HAP-1 (cell line): ENCODE measurements at places on chromosomes 5 and 9.
A peak's percentile ranks its signal among the peaks of the same experiment; 100 is the strongest.

- no peak for DNase-seq
These were observed 883.6 kb upstream of the C9orf72 start for GRCh38 chr9:28456861-28457260.

- no peak for DNase-seq
These were observed 188.9 kb downstream of the MPDZ start for GRCh38 chr9:13090628-13091027.

DNA sequence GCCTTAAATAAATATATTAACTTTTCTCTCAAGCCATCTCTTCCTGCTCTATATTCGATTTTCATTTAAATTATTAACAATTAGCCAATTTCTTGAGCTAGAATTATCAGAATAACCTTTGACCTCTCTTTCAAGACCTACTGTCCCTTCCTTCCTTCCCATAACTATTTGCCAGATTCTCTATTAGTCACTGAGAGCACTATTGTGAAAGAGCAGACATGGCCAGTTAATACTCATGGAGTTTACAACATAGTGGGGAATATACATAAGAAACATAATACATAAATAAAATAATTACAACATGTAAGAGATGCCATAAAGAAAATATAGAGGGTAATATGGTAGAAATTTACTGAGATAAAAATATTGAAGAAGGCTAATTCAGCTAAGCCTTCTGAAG lies 72.1 kb upstream of the CHD1 start:
- DNase-seq: no peak

- DNase-seq: no peak
These were observed 353.5 kb downstream of the NDUFS4 start for GRCh38 chr5:53913941-53914340.

- DNase-seq: no peak
These were observed 70.0 kb downstream of the RXRA start for GRCh38 chr9:134396258-134396742.

- DNase-seq: no peak
These were observed 12.0 kb upstream of the B4GALT1 start for GRCh38 chr9:33178972-33179697.

DNA sequence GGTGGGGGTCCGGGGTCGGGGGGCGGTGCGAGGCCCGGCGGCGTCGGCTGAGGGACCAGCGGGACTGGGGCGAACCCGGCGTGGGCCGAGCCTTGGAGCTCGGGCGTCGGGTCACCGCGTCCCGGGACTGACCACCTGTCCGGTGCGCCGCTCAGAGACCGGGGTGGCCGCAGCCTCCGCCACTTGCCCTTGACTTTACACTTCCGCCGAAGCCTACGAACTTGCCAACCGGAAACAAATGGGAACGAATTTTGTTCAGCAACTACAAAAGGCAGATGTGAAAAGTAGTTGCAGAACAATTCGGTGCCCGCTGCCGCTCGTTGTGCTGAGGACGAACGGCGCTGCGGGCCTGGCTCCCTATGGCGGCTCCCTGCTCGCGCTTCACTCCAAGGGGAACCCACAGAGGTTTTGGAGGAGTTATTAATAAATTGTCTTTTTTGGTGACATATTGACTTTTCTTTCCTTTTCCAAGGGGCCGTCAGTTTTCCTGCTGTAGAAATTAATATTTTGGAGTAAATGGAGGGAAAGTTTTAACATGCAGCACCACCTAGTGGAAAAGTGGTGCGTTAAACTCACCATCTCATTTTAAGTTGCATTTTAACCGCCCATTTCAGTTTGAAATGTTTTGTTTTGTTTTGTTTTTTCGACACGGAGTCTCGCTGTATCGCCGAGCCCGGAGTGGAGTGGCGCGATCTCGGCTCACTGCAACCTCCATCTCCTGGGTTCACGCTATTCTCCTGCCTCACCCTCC lies 490 bp downstream of the PCBD2 start:
- DNase-seq: peak; percentile 73

- peak; percentile 65 for DNase-seq
These were observed 3.6 kb upstream of the SPATA31E1 start for GRCh38 chr9:87878989-87879511.

- no peak for DNase-seq
These were observed 69.3 kb downstream of the MAMDC2 start for GRCh38 chr9:70112981-70113380.

DNA sequence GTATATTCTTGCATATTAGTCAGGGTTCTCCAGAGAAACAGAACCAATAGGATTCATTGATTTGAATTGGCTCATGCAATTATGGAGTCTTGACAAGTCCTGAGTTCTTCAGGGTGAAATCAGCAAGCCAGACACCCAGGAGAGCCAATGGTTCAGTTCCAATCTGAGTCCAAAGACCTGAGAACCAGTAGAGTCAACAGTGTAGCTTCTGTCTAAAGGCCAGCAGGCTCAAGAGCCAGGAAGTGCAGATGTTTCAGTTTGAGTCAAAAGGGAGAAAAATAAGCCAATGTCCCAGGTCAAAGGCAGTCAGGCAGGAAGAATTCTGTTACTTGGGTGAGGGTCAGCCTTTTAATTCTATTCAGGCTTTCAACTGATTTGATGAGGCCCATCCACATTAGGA lies 37.8 kb upstream of the ANKRD34B start:
- no peak for DNase-seq

- no peak for DNase-seq
These were observed 1.0 kb upstream of the CORO2A start for GRCh38 chr9:98193336-98193944.

GRCh38 chr5:141051521-141051866 lies 320 bp downstream of the PCDHB1 start:
- no peak for DNase-seq

- DNase-seq: no peak
These were observed 40.6 kb downstream of the ZNF883 start for GRCh38 chr9:112971415-112971814.

DNA sequence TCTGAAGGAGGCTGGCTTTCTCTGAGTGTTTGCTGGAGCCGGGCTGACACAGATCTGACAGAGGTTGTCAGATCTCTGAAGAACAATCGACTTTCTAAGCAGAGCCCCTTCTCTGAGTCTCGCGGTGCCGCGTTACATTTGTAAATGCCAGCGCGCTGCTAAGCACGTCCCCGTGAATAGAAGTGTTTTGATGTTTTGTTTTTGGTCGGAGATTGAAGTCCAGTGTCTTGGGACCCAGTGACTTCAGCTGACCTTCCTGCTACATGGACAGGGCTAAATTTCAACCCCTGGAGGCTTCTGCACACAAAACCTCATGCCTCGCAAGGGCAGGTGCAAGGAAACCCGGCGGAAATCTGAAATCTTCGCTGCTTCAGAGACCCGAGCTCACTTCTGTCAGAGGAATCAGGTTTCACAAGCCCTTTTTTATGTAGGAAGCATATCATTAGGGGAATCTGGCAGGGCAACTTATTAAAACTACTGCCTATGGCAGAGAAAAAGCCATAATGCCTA lies 27.2 kb downstream of the NEUROG1 start:
- DNase-seq: peak; percentile 40

- DNase-seq: peak; percentile 33
These were observed 99.3 kb upstream of the NIPBL start for GRCh38 chr5:36777105-36777757.

DNA sequence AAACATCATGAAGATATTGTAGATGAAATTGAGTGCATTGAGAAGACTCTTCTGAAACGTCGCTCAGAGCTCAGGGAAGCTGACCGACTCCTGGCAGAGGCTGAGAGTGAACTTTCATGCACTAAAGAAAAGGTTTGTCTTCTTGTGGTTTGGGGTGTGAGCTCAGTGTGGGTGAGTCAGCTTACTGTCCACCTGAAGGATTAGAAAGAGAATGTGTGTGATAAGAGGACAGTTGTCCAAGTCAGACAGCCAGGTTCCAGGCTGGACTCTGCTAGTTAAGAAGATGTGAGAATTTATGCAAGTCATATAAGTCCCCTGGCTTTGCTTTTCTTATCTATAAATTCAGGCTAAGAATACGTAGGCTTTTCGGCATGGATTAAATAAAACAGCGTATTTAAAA lies 46.9 kb downstream of the RAB14 start:
- no peak for DNase-seq

- DNase-seq: no peak
These were observed 24.4 kb upstream of the VDAC1 start for GRCh38 chr5:134029156-134029555.

- no peak for DNase-seq
These were observed 25.7 kb downstream of the LRRTM2 start for GRCh38 chr5:138849439-138849838.

DNA sequence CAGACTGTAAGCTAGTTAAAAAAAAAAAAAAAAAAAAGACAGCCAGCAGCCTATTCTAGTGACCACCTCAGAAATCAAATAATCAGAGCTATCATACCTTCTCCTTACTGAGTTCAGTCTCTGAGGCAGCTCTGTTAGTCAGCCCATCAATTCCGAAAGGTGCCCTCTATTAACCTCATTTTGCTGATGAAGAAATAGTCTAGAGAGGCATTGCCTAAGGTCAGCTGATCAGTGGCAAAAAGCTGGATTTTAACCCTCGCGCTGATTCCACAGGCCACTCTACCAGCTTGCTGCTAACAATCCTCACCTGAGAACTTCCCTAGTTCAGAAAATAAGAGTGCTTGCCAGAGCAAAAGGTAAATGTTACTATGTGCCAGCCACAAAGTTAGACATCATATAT lies 172.0 kb downstream of the DENND1A start:
- DNase-seq: no peak

DNA sequence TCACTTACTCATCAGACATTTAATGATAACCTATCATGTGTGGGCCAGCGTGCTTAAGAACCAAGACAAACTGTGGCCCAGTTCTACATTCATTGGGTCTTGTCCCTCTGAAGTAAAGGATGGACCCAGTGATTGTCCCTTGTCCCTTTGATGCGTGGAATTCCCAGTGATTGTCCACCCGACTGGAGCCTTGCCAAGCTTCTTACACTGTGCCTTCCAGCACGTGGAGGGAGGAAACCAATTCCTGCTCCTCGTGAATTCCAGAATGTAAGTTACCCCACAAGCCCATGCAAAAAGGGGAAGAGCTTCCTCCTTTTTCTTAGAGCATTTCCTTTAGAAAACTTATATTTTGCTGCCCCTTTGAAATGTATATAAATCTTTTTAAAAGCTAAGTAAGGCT lies 7.9 kb downstream of the CKMT2 start:
- no peak for DNase-seq

DNA sequence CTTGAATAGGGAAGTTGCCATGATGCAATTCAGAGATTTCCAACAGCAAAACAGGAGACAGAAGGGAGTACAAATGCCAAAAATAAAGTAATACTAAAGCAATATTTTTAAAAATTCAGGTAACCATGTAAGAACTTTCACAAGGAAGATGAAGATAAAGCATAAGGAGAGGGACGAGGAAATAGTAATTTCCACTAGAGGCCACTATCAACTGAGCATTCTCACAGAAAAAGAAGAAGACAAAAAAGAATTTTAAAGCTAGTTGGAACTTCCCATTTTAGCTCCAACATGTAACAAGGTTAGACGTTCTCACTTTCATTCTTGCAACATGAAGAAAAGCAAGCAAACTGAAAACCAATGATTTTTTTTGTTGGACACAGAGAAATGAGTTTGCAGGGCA lies 779.9 kb upstream of the CDH6 start:
- no peak for DNase-seq

DNA sequence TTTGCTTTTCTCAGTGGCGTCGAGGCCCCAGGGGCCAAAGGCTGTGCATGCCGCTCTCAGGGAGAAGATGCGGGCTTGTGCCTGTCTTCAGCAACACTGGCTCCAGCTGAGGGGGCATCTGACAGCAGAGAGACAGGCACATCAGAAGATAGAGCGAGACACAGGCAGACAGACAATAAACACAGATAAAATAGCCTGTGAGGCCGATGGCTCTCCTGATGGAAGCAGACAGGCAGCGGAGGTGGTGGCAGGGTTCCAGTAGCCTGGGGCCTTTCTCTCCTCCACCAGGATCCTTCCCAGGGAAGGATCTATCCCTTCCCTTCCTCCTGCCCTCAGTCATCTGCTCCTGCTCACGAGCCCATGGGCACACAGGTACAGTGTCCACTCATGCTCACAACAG lies 16.6 kb upstream of the UNC5A start:
- no peak for DNase-seq

DNA sequence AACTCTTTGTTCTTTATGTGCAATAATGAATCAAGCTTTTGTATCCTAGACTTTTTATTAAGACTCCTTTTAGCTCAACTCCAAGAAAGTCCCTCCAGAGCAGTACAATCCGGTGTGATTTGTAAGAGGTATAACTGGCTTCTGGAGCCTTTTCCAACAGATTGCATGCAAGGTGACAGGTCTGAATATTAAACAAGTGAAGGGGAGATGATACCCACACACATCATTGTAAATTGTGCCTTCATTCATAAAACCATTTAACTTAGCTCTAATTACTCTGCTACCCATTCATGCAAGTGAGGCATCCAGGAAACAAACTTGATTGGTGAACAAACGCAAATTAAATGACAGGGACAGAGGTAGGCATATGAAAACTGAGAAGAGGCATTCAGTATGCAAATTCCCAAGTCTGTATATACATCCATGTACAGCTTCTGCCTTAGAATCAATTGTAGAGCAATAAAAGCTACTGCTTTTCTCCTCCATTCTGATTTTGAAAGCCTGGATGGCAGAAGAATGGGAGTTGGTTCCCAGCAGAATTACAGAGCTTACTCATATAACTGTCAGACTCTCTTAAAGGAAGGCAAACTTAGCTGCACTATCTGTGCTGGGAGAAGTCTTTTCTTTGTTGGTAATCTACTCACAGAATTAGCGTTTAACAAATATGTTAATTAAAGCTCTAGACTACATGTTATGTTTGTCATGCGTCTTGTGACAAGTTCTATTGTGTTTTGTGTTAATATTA lies 261.0 kb upstream of the CDH6 start:
- peak; percentile 38 for DNase-seq

GRCh38 chr5:1089621-1090040 lies 22.2 kb downstream of the SLC12A7 start:
- DNase-seq: no peak

- no peak for DNase-seq
These were observed 68.5 kb downstream of the LMX1B start for GRCh38 chr9:126682113-126682810.

DNA sequence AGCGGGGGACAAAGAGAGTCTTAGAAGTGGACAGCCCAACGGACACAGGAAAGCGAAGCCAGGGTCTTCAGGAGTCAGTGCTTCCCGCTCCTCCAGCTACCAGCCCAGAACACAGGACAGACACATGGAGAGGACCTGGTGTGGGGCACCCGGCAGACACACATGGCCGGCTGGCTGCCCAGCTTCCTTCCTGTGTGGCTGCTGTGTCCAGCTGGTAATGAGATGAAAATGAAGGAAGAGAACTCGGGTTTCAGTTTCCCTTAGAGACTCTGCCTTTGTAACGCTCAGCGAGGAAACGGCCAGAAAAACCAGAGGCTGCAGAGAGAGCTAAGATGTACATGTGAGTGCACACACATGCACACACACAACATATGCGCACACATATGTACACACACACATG lies 87.5 kb downstream of the SECISBP2 start:
- DNase-seq: no peak

- no peak for DNase-seq
These were observed 141.2 kb upstream of the CD180 start for GRCh38 chr5:67337751-67338150.

DNA sequence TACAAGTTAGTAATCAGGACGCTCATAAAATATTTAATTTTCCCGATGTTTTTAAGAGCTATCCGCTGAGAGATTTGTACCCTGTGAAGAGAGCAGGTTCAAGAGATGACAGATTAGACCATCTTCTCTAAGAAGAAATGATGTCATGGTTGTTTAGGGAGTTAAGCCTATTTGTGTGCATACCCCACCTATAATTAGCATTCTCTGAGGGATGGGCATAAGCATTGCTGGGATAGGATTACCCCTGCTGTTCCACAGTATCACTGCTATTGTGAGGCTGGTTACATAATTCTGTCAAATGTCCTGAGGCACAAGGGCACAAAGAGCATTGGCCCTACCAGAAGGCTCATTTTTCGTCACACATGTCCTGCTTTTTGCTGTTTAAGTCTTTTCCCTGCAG lies 687.0 kb downstream of the CETN3 start:
- no peak for DNase-seq
